ENCODE measurements at places on chromosomes 3 and 15. TPM values are rescaled to one million over a fixed set of nuclear protein-coding genes. Genes with fewer than 3 reads are reported as not detected.
A peak's percentile ranks its signal among the peaks of the same experiment; 100 is the strongest.

DNA sequence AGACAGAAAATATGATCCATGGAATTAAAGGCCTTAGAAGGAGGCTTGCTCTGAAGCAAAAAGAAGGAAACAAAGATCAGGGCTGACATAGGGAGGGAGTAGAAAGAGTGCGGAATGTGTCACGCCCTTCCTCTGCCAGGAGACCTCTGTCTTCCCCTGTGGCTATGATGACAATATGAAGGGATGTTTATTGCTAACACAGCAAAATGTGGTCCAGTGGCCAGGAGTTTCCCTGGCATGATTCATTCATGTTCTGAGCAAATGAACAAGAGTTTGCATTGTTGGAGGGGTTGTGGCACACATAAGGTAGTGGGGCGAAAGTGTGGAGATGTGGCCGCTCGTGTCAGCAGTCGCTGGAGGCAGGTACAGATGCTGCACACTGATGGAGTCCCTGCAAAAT is 169.4 kb downstream of the SHQ1 start:
- no peak for DNase-seq
- peak overlapping the region; percentile 1 for H3K27ac ChIP-seq
- peaks cover 4% of the 10 kb centered on the region for H3K27me3 ChIP-seq
- H3K4me1 ChIP-seq = peaks cover 28% of the 10 kb centered on the region
- no peaks in the 10 kb centered on the region for H3K36me3 ChIP-seq

The ANKUB1 gene
- not detected for total RNA-seq

The STRIT1 gene
- not detected for total RNA-seq

The APPL1 gene
- 46.0 TPM for total RNA-seq

The CAPN3 gene
- 1.6 TPM for total RNA-seq

DNA sequence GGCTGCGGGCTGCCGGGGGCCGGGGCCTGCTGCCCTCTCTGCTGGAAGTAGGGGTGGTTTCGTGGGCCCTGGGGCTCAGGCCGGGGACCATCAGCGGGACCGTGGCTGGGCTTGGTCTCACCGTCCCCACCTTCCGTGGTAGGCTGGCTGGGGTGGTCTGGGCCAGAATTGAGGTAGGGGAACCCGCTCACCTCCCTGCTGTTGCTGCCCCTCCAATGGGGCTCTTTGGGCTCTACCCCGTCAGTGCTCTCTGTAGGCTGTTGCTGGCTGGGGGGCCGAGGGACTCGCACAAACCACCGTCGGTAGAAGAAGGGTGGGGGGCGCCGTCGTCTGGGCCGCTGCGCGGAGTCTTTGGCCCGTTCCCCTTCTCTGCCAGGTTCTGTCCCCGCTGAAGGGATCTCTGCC is 23.4 kb downstream of the RGMA start:
- H3K4me1 ChIP-seq = no peaks in the 10 kb centered on the region
- H3K27me3 ChIP-seq = peaks cover 12% of the 10 kb centered on the region
- no peaks in the 10 kb centered on the region for H3K36me3 ChIP-seq
- DNase-seq = no peak
- no peak overlapping the region for H3K4me3 ChIP-seq
- H3K27ac ChIP-seq = no peak overlapping the region

DNA sequence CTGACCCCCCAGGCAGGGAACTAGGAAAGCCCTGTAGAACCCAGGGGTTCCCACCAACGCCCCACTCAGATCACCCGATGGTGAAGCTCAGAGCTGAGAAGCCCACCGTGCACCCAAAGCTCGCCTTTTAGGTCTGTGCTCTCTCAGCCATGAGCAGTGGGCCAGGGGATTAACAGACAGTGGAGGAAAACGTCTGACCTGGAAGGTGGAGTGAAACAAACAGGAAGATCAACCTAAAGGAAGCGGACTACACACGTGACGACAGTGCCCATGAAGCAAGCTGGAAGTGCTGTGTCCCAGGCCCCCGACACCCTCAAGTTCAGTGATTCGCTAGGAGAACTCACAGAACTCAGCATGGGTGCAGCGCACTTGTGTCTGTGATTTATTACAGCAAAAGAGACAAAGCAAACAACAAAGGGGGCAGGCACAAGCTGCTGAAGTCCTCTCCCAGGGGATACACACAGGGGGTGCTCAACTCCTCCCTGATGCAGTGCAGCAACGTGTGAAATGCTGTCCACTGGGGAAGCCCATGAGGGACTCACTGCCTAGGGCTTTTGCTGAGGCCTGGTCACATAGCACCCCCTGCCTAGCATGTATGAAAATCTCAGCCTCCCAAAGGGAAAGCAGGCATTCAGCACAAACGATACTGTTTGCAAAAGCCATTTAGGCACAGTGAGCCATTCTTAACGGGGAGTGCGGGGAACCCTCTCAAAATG is 43.5 kb downstream of the CFAP92 start:
- no peak overlapping the region for H3K4me3 ChIP-seq
- H3K36me3 ChIP-seq = no peaks in the 10 kb centered on the region
- H3K27ac ChIP-seq = no peak overlapping the region
- DNase-seq = no peak
- H3K4me1 ChIP-seq = no peaks in the 10 kb centered on the region
- H3K27me3 ChIP-seq = peaks cover 7% of the 10 kb centered on the region

DNA sequence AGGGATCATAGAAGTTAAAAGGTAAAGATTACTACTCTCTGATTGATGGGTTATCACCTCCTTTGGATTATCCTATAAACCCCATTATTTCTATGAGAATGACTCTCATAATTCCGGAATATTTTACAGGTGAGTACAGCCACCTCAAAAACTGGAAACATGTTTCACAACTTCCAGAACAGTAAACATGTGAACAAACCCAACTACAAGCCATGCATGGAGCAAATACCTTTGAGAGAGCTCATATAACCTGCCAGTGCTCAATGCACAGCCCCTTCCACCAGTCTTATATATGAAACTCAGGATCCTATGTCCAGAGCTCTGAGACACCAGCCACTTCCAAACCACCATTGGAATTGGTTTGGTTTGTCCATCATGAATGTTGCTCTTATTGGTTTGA is 208.0 kb downstream of the MECOM start:
- no peak overlapping the region for H3K4me3 ChIP-seq
- H3K36me3 ChIP-seq = no peaks in the 10 kb centered on the region
- DNase-seq = no peak
- no peak overlapping the region for H3K27ac ChIP-seq
- H3K27me3 ChIP-seq = peaks cover 12% of the 10 kb centered on the region

DNA sequence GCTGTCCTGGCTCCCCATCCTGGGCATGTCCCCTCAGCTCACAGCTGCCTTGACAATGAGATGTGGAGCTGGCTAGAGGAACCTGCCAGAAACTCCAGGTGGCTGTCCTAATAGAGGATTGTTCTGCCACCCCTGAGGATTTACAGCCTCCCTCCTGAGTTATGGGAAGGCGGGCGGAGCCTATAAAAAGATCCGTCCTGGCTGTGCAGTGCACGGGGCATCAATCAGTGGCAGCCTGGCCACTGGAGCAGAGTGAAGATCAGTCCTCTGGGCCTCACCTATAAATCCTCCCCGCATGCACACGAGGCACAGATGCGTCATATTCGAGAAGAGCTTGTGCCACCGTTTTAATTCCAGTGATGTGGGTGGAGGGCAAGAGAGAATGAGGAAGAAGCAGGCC is 90.0 kb downstream of the MEGF11 start:
- peaks cover 4% of the 10 kb centered on the region for H3K27me3 ChIP-seq
- no peak overlapping the region for H3K4me3 ChIP-seq
- no peak for DNase-seq
- H3K27ac ChIP-seq = no peak overlapping the region
- no peaks in the 10 kb centered on the region for H3K36me3 ChIP-seq

The CLRN1 gene
- not detected for total RNA-seq

The KLF15 gene
- total RNA-seq = 0.08 TPM

DNA sequence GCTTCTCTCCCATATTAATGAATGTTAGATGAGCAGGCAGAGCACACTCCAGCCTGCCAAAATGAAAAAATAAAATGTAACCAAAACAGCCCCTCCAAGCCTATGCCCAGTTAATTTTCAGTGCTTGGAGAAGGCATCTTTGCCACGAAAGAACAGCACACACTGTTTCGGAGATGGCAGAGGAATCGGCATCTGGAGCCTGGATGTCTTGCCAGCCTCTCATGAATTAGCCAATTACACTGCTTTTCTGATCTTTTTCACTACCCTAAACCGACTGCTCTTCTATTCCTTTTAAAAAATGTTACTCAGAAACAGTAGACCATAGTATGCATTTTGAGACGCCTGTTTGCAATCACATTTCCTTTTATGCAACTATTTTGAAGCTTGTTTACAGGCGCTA is 249.6 kb downstream of the TLE3 start:
- H3K36me3 ChIP-seq = no peaks in the 10 kb centered on the region
- no peak overlapping the region for H3K27ac ChIP-seq
- H3K4me1 ChIP-seq = peaks cover 6% of the 10 kb centered on the region
- no peak overlapping the region for H3K4me3 ChIP-seq
- peaks cover 17% of the 10 kb centered on the region for H3K27me3 ChIP-seq

- DNase-seq = no peak
- peaks cover 19% of the 10 kb centered on the region for H3K27me3 ChIP-seq
- H3K27ac ChIP-seq = no peak overlapping the region
- no peaks in the 10 kb centered on the region for H3K4me1 ChIP-seq
- H3K4me3 ChIP-seq = no peak overlapping the region
- no peaks in the 10 kb centered on the region for H3K36me3 ChIP-seq
Measured at GRCh38 chr3:5078151-5078550, 43.9 kb upstream of the ARL8B start.

The PBRM1 gene
- total RNA-seq = 68.8 TPM

- no peak overlapping the region for H3K27ac ChIP-seq
- no peak for DNase-seq
- peaks cover 19% of the 10 kb centered on the region for H3K36me3 ChIP-seq
- H3K27me3 ChIP-seq = no peaks in the 10 kb centered on the region
Measured at GRCh38 chr3:44870375-44871061, 3.9 kb upstream of the TGM4 start.

The CCDC33 gene
- total RNA-seq = not detected

DNA sequence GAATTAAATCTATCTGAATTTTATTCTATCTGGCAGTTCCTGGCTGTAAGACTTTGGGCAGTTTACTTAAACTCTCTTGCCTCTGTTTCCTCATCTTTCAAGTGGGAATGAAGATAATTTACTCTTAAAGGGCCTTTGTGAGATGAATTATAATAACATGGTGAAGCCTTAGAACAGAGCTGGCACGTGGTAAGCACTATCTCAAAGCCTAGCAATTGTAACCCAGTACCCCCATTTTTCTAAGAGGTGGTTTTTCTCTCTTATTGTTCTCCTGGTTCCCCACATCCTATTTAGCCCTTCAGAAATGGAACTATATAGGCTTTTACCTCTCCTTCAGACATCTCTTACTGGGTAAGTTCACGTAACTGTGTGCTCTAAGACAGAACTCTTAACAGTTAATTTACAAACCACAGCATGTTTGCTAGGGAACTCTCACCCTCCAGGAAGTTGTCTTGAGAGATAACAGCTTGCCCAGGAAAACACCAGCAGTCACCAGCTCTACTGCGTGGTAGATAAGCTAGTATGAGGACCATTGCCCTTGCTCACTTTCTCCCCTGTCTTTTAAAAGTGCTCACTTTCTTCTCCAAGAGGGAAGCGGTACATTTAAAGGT is 12.3 kb upstream of the CRBN start:
- H3K36me3 ChIP-seq = no peaks in the 10 kb centered on the region
- no peak for DNase-seq
- H3K4me1 ChIP-seq = peaks cover 15% of the 10 kb centered on the region
- peaks cover 2% of the 10 kb centered on the region for H3K27me3 ChIP-seq
- no peak overlapping the region for H3K27ac ChIP-seq
- H3K4me3 ChIP-seq = peak overlapping the region; percentile 2

Measured in activated T-helper 1 cell treated with anti-CD3 and anti-CD28 coated beads, Interleukin-12 subunit alpha, Interleukin-12 subunit beta, Interleukin-2, Interleukin-4 antibody, amounts not matched to agents 30 ng/mL and 10 ng/mL and 1 ng/mL, durations not matched to agents 14 hours and 24 hours and 36 hours (primary cell).